ENCODE measurements at places on chromosomes 3 and 15.

- no peak for DNase-seq
Observed at GRCh38 chr3:59116233-59116537, 66.4 kb upstream of the CFAP20DC start.

DNA sequence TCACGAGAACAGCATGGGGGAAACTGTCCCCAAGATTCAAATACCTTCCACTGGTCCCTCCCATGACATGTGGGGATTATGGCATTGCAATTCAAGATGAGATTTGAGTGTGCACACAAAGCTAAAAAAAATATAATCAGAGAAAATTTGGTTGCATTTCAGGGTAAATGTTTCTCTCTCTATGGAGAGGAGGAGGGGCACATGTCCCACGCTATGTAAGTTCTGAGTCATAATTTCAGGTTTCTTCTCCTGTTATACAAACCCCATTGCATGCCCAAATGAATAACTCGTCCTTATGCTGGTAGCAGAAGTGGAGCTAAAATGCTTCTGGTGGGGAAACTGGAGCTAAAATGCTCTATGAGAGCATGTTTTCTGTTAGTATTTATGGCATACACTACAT, 209.7 kb upstream of the DCBLD2 start:
- no peak for DNase-seq

DNA sequence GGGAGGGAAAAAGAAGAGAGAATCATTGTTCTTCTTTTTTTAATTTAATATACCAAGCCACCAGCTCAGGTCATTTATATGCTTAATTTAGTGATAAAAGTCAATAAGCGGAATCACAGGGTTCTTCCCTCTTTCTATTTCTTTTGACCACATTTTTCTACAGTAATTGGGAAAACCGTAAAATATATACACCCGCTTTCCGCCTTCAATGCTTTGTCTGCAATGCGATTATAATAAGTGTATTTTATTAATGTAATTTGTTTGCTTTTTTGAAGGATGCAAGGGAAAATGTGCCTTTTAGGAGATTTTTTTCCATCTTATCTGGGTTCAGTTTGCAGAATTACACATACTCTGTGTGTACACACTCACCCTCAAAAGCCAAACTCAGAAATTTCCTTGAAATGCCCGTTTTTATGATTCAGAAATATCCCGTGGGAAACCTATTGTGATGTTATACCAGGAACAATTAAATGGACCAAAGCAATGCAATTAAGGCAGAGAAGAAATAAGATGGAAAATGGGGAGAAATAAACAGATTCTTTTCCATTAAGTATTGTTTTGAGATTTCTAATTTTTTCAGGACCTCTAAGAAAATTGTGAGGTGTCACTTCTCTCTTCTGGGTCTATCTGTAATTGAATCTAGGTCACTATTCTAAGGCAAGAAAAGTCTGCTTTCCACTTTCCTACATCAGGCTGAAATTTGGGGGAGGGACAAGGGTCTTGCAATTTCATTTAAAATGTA, 8.3 kb downstream of the SOX14 start:
- DNase-seq = no peak

GRCh38 chr3:184620475-184621119, 59.0 kb downstream of the EPHB3 start:
- DNase-seq = no peak
